ENCODE measurements at places on chromosomes 7 and 10. TPM values are rescaled to one million over a fixed set of nuclear protein-coding genes. Genes with fewer than 3 reads are reported as not detected.

LMBR1 gene
- polyA plus RNA-seq, result 20.0 TPM

C7orf57 gene
- 0.41 TPM for polyA plus RNA-seq

SFRP4 gene
- not detected for polyA plus RNA-seq

GRM3 gene
- polyA plus RNA-seq, result not detected

TCAF2 gene
- 23.3 TPM for polyA plus RNA-seq

GBX1 gene
- polyA plus RNA-seq, result not detected

CLCN1 gene
- polyA plus RNA-seq, result 0.12 TPM

ACSM6 gene
- polyA plus RNA-seq, result not detected

ANXA8L1 gene
- polyA plus RNA-seq, result 0.16 TPM

GRID2IP gene
- polyA plus RNA-seq, result 0.06 TPM

MBL2 gene
- polyA plus RNA-seq, result not detected

TMEM176A gene
- not detected for polyA plus RNA-seq

FZD8 gene
- 1.4 TPM for polyA plus RNA-seq

NAT16 gene
- 0.64 TPM for polyA plus RNA-seq

SNCG gene
- polyA plus RNA-seq, result 4.3 TPM

CYP26C1 gene
- not detected for polyA plus RNA-seq

MAT1A gene
- 0.03 TPM for polyA plus RNA-seq

GLUD1 gene
- 56.2 TPM for polyA plus RNA-seq

TYW1B gene
- 1.4 TPM for polyA plus RNA-seq

GPRIN2 gene
- 0.03 TPM for polyA plus RNA-seq

KCND2 gene
- polyA plus RNA-seq, result not detected

YWHAG gene
- 60.4 TPM for polyA plus RNA-seq

CLDN4 gene
- 4.6 TPM for polyA plus RNA-seq

ZNF117 gene
- polyA plus RNA-seq, result 3.8 TPM

CRTAC1 gene
- polyA plus RNA-seq, result 0.05 TPM

IFIT1B gene
- polyA plus RNA-seq, result 0.03 TPM

TFR2 gene
- 0.32 TPM for polyA plus RNA-seq

HOXA11 gene
- not detected for polyA plus RNA-seq

CRPPA gene
- polyA plus RNA-seq, result 0.15 TPM

WBP1L gene
- polyA plus RNA-seq, result 29.8 TPM

GLCCI1 gene
- polyA plus RNA-seq, result 7.5 TPM

TAS2R4 gene
- polyA plus RNA-seq, result 0.19 TPM

ABCA13 gene
- polyA plus RNA-seq, result not detected

LBX1 gene
- not detected for polyA plus RNA-seq

COL28A1 gene
- 0.08 TPM for polyA plus RNA-seq

YAE1 gene
- polyA plus RNA-seq, result 30.7 TPM

All from SK-N-SH (cell line).